GM23338 (cell line): ENCODE measurements at places on chromosomes 6 and 20. TPM values are rescaled to one million over a fixed set of nuclear protein-coding genes. Genes with fewer than 3 reads are reported as not detected.

The ISM1 gene
- 0.39 and 0.63 TPM in 2 replicates for total RNA-seq

The PRL gene
- total RNA-seq: not detected in 2 replicates

The TRIM40 gene
- total RNA-seq: not detected in 2 replicates

The CLVS2 gene
- total RNA-seq: 0.27 and 0.66 TPM in 2 replicates
